ENCODE measurements at places on chromosomes 4 and X.

- DNase-seq: no peak
These were observed 563.9 kb downstream of the GRXCR1 start for GRCh38 chr4:43456383-43456782.

DNA sequence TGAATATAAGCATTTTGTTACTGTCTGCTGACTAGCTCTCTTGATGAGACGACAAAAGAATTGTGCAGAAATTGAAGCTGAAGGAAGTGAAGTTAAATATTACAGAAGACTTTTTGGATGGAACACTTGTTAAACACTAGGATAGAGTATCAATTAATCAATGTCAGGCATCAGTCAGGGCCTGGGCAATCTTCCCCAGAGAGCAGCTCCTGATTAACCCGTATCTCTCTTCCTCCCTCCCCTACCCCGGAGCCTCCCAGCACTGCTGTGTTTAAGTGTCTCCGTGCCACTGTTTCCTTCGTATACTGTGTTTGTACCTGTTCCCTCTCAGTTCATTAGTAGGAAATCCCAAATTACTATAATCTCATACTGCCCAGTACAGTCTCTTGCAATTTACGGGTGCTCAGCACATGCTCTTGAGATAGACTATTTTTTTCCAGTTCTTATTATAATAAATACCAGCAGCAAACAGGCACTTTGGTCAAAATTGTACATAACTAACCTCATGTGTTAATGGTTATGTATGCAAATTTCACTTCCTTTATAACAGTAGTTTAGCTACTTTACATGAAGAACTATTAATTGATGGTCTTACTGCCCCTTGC lies 765.7 kb upstream of the FTHL17 start:
- no peak for DNase-seq

GRCh38 chr4:60589425-60589824 lies 610.7 kb upstream of the ADGRL3 start:
- DNase-seq: no peak

DNA sequence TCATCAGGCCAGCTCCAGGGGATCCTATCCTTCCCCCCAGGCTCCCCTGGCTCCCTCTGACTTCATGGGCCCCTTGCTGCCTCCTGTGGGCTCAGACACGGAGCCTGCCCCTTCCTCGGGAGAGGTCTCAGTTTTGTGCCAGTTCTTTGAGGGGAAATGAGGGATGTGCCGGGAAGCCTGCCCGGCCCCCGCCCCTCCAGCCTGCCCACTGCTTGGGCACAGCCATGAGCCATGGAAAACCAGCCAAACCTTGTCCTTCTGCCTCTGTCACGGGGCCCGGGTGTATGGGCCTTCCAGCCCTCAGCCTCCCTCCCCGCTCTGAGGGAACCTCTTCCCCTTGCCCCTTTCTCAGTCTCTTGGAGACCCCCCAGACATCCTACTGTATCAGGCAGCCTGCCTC lies 6.8 kb downstream of the BGN start:
- no peak for DNase-seq

GRCh38 chr4:25410820-25411529 lies 33.9 kb downstream of the ANAPC4 start:
- no peak for DNase-seq

DNA sequence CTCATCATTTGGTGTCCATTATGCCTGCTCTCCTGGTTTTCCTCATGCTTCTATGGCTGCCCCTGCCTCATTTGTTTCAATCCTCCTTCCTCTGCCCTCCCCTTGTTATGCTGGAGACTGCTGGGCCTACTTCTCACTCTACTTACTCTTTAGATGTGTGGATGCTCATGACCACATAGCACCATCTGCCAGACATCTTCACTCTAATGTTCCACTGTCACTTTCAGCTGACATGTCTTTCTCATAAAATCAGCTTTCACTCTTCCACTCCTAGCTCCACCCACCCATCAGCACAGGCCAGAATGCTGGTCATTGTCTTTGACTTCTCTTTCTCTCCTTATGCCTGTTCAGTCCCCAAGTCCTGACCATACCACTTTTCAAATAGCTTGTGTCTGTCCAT lies 86.8 kb downstream of the REPS2 start:
- no peak for DNase-seq

DNA sequence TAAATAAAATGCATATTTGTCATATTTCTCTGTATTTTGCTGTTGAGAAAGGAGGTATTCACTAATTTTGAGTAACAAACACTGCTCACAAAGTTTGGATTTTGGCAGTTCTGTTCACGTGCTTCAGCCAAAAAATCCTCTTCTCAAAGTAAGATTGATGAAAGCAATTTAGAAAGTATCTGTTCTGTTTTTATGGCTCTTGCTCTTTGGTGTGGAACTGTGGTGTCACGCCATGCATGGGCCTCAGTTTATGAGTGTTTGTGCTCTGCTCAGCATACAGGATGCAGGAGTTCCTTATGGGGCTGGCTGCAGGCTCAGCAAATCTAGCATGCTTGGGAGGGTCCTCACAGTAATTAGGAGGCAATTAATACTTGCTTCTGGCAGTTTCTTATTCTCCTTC lies 3.3 kb downstream of the HTT start:
- no peak for DNase-seq

- no peak for DNase-seq
These were observed 269.4 kb downstream of the NLGN4X start for GRCh38 chrX:5959286-5959685.
